ENCODE measurements at places on chromosomes 2 and 18.

- DNase-seq, result peak; percentile 67
Observed at GRCh38 chr2:20185176-20186022, 39.5 kb downstream of the SDC1 start.

GRCh38 chr2:172996387-172996961, 79.2 kb upstream of the MAP3K20 start:
- no peak for DNase-seq

GRCh38 chr2:127098711-127099110, 8.2 kb downstream of the BIN1 start:
- no peak for DNase-seq

GRCh38 chr2:117557626-117558025, 256.9 kb upstream of the DDX18 start:
- DNase-seq, result no peak

- no peak for DNase-seq
Observed at GRCh38 chr2:109060496-109060895, 68.5 kb upstream of the SH3RF3 start.

DNA sequence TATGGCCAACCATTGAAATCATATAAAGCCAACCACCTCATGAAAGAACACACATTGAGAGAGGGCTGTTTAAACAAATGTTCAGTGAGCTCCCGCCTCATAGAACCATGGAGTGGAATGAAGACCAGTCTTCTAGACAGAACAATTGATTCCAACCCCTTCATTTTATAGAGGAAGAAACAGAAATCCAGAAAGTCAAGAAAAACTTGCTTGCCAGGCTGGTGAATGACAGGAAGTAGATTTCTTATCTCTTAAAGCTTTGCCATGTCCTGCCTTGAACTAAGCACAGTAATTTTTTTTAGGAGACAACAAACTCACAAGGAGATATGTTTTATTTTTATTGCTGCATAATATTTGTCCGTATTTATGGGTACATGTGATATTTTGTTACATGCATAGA, 16.5 kb upstream of the NRP2 start:
- no peak for DNase-seq

DNA sequence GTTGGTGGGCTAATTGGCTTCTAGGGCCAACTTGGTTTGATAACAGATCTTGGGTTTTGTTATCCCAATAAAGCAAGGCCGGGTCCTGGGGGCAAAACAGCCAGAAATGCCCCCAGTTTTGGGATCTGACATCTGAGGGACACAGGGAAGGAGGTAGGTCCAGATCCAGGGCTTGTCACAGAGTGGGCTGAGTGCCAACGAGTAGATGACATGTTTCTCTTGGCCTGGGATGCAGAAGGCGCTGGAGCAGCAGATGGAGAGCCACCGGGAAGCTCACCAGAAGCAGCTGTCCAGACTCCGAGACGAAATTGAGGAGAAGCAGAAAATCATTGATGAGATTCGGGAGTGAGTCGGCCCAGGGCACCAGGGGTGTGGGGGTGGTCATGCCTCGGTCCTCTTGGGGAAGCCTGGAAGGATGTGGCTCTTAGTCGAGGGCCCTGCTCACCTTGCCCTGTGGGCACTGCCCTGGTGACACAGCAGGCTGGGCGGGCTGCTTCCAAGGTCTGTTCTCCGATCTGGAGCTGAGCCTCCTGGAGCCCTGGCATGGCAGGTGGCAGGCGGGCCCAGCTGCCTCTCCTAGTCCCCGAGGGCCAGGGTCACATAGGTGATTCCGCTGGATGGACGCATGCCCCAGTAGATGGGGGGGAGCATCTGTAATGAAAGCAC, 40.2 kb upstream of the LYPD6B start:
- DNase-seq, result no peak

DNA sequence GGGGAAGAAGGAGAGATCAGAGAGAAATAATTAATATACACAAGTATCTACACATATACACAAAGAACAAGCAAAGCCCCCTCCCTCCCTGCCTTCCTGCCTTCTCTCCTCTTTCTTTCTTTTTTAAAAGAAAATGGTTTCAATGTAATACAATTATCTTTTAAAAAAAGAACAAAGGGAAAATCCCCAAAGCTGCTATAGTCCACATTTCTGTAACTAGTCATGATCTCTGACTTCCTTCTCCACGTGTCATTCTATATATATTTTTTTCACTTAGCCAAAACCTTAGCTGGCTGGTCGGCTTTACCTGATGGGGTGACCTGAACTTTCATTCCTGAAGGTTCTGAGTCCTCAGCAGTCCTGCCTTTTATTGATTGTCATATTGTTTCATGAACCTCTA, 44.3 kb downstream of the MAP3K20 start:
- no peak for DNase-seq

DNA sequence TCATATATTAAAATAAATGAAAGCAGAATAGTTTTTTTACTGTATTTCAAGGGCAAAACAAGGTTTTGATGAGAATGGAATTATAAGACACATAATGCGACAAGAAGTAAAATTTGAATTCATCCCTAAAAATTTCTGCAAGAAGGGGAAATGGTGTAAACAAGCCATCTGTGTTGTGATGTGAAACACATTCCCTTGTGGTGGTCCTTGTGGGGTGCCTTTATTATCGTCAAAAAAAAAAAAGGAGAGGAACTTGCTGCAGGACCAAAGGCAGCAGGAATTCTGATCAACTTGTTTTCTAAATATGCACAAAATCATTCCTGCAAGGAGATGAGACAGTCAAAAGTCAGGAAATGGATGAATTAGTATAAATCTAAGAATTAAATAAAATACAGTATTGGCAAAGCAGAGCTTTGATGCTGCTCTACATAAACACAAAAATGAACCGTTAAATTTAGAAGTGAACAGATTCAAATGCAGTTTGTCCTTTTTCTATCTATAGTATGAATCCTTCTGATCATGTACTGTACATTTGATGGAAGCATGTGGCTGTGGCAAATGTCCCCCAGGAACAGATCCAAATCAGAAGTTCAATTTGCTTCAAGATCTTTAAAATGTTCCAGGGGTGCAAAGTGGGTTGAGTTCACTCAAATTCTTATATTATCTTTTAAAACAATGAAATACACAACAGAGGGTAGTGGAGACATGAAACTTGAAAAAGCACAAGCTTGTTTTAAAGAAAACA, 818.8 kb downstream of the PLCL1 start:
- no peak for DNase-seq

DNA sequence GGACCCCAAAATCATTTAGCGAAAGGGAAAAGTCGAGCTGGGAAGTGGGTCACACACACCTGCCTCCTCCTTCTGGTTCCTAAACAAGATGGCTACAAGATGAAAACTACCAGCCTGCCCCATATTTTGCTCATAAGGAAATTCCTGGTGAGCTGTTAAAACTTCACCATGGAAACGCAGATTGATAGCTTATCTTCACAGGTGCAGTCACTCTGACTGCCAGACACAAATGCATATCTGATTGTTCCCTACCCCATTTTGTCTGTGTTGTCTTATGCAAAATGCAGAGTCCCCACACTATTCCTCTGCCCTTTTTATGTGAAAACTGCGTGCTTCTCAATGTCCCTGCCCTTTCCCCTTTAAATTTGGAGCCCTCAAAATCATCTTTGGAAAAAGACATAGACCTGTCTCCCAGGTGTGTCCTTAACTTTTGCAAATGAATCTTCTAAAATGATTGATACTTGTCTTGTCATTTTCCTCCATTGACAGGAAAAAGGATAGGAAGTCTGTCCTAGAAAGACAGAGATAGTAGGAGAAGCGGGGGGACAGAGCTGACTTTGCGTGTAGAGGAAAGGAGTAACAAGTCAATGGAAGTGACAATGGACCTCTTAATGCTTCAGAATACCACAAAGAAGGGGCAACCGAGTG, 38.9 kb upstream of the THOC1 start:
- DNase-seq, result no peak

GRCh38 chr2:126656431-126657147, 631 bp downstream of the GYPC start:
- no peak for DNase-seq

DNA sequence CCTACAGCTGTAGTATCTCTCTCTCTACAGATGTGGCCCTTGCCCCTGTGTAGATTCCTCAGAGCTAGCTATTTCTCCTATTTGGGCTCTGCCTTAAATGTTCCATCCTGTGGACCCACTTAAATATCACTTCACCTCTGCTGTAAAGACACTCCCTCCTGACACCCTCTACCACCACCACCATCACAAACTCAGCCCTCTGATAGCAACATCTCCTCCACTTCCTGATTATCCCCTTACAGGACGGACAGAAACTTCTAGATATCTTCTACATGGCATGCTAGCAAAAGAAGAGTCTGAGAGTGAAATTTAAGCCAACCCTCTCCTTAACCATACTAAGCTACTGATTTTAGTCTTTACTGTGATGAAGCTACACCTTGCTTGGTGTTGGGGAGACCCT, 3.2 kb upstream of the MAPRE2 start:
- DNase-seq, result no peak

Measured in brain pericyte (primary cell).